Activated CD8-positive, alpha-beta memory T cell treated with anti-CD3 and anti-CD28 coated beads for 24 hours (primary cell): ENCODE measurements at places on chromosomes 11 and 22.
A peak's percentile ranks its signal among the peaks of the same experiment; 100 is the strongest.

DNA sequence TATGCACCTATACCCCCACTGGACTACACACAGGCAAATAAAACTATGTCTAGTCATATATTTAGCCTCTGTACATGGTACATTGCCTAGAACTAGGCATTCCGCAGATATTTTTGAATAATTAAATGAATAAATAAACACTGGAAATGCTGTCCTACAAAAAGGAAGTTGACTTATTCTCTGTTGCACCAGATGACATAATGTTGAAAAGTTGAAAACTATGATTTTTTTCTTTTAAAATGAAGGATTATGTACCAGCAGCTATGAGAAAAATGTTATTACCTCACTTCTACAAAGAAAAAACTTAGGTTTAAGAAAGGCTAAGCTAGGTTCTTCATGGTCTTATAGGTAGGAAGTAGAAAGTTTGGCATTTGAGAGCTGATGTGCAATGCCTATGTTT is 856.6 kb downstream of the METTL15 start:
- DNase-seq = no peak

GRCh38 chr11:27353593-27354358 is 9.2 kb downstream of the CCDC34 start:
- no peak for DNase-seq

- no peak for DNase-seq
Observed at GRCh38 chr11:87076874-87077429, 39.2 kb downstream of the TMEM135 start.

GRCh38 chr11:61173456-61173855 is 12.2 kb upstream of the VPS37C start:
- DNase-seq = no peak

DNA sequence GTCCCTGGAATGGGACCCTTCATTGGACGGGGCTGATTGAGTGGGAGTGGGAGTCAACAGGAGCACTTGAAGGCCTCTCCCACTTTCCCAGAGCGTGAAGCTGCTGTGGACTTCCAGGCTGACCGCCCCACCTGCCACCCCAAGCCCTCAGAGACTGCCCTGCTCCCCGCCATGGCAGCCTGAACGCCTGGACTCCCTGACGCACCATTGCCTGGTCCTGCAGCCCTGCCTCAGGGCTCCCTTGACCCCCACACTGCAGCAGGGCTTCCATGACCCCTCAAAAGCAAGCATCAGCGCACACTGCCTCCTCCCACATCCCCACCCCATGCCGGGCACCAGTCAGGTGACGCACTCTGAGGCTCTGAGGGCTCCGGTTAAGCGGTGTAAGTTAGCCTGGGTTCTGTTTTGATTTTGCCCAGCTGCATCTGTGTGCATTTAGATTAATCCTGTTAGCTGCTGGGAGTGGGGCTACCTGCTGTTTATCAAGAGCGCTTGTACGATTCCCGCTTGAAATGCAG is 39.4 kb downstream of the TRIM29 start:
- no peak for DNase-seq

- DNase-seq = no peak
Observed at GRCh38 chr11:57885298-57886050, 123.9 kb downstream of the CTNND1 start.

DNA sequence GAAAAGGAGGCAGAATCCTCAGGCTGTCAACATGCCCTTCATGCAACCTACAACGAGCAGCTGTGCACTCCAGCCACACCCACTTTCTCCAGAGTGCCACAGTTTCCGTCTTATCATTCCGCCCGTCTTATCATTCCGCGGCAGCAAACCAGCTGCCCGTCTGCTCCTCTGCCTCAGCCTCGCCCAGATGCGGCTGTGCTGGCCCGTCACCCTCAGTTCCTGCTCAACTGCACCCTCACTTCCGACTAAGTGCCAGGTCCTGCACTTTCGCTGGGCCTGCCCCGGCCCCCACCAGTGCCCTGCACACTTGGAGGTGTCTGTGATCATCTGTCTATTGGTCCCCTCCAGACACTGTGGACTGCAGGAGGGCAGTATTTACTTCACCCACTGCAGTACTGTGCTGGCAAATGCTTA is 43.7 kb downstream of the MICAL3 start:
- DNase-seq = peak; percentile 64

GRCh38 chr11:45501392-45502225 is 163.8 kb downstream of the CHST1 start:
- DNase-seq = no peak

DNA sequence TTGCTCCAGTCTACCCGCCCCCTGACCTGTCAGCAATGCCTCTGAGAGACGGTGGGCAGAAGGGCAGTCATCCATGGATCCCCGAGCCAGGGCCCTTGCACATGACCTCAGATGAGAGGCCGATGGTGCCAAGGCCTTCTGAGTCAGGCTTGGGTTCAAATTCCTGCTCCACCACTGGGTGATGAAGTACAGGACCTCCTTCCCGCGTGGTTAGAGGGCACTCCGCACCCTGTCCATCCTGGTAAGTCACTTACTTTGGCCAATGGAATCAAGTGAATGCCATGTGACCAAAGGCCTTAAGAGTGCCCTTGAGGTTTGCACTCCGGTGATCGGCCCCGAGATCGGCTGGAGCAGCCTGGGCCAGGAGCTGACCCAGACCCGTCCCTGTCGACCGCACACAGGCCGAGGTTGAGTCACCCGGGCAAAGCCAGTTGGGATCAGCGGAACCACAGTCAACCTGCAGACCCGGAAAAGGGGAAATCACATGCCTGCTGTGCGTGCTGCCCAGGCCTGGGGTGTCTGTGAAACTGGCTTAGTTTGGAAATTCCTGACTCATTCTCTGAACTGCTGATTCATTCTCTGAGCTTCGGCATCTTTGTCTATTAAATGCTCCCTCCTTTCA is 48.9 kb downstream of the RTL6 start:
- no peak for DNase-seq

DNA sequence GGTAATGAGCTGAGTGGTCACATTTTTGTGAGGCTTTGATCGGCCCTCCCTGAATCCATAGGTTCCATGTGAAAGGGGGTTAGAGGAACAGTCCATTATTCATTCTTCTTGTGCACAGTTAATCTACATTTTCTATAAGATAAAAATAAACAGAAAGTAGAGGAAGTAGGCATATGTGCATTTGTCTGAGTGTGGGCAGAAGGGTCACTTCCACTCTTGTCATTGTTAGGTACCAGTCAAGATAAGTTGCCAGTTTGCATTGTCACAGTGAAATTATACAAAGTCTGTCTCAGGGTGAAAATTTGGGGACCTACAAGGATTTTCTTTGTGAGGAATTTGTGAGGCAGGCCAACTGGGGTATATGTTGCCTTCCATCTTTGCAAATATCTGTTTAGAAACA is 4.6 kb upstream of the APOL4 start:
- no peak for DNase-seq

- DNase-seq = peak; percentile 67
Observed at GRCh38 chr22:39662686-39663052, 92.1 kb downstream of the CACNA1I start.

GRCh38 chr11:2186669-2187279 is 15.2 kb upstream of the TH start:
- DNase-seq = peak; percentile 74

DNA sequence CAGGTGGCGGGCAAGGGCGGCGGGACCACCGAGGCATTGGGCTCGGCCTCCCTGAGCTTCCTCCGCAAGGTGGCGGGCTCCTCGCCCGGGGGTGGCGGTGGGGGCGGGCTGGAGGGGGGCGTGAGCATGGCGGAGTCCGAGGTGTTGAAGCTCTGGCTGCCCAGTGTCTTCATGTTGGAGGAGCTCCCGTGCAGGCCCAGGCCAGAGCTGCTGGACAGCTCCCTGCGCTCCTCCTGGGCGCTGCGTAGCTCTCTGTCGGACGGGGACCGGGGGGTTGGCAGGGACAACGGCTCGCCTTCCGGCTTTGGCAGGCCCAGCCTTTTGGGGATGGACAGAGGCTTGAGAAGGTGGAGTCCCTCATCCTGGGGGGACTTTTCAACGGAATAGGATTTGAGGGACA is 43.9 kb upstream of the BID start:
- no peak for DNase-seq

DNA sequence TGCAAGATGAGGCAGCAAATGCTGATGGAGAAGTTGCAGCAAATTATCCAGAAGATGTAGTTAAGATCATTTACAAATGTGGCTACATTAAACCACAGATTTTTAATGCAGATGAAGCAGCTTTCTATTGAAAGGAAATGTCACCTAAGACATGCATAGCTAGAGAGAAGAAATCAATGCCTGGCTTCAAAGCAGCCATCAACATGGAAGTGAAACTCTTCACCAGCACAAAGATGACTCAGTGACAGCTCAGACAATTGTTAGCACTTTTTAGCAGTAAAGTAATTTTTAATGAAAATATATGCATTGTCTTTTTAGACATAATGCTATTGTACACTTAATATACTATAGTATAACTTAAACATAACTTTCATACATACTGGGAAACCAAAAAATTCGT is 71.4 kb downstream of the FANCF start:
- DNase-seq = no peak

DNA sequence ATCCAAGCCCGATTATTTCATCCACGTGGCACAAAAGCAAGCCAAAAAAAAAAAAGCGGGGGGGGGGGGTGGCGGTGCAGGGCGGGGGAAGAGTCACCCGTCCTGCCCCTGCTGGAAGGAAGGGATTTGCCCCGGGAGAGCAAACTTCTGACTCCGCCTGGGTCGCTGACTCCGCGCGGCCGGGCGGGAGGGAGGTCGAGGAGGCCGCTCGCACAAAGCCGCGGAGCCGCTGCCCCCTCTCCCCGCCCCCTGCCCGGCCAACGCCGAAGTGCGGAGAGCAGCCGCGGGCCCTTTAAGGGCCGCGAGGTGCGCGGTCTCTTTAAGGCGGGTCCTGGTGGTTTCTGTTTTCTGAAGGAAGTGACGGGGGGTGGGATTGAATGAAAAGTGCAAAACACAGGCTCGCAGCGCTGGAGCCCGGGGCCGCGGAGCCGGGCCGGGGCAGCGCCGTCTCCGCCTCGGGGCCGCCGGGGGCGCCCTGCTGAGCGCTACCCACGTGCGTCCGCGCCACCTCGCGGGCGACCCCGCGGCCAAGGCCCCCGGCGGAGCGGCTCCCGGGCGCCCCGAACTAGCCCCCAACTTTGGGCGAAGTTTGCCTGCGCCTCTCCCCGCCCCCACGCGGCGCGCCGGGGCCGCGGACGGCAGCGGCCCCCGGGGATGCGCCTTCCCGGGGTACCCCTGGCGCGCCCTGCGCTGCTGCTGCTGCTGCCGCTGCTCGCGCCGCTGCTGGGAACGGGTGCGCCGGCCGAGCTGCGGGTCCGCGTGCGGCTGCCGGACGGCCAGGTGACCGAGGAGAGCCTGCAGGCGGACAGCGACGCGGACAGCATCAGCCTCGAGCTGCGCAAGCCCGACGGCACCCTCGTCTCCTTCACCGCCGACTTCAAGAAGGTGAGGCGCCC is at the start of gene OAF:
Gene OAF (plus strand): TSS at position 407 of the 896 bp plus-strand sequence. CDS start 248 bp downstream, at position 655.
- peak; percentile 81 for DNase-seq

GRCh38 chr11:76263657-76264056 is 57.4 kb upstream of the WNT11 start:
- no peak for DNase-seq

GRCh38 chr11:76131142-76131541 is 75.2 kb downstream of the WNT11 start:
- DNase-seq = no peak

DNA sequence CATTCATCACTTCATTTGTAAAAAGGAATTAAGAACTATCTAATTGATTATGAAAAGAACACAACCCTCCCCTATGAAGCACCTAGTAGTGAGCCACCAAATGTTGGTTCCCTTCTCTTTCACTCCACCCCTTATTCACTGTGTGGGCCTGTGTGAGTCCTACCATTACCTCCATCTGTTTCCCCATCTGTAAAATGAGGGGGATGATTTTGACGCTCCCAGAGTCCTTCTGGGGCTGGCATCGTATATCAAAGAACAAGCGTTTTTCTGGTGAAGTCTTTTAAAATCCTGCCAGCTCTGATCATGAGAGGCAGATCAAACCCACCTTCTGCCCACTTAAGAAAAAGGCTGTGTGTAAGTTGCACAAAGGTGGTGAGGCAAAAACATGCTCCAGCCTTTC is 96.6 kb upstream of the SEZ6L start:
- DNase-seq = no peak

GRCh38 chr22:49554741-49555140 is 272.9 kb downstream of the BRD1 start:
- DNase-seq = no peak

GRCh38 chr11:45913942-45914635 is 3.6 kb downstream of the PEX16 start:
- DNase-seq = no peak

GRCh38 chr11:76667271-76667818 is 3.2 kb downstream of the LRRC32 start:
- DNase-seq = no peak

DNA sequence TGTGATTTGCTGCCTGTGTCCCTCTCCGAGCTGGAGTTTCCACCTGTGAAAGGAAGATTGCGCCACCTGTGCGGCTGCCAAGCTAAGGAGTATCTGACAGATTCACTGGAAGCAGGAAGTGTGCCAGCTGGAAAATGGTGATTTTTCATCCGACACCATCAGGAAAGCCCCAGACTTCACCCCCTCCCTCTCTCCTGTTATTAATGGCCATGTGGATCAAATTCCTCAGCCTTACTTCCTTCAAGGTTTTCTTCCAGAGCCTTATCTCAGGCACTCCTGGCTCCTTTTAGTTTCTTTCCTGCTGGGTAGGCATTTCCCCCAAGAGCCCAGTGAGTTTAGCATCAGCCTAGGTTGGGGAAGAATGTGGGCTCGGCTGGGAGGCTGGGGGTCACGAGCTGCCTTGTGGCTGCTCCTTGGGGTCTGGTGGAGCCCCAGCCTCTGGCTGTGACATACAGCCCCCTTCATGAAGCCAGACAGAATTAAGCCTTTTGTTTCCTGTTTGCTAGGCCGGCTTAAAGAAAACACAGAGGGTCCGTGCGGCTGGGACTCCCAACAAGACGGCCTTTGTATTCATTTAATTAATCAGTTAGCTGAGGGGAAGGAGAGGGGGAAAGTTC is 37.1 kb downstream of the PKNOX2 start:
- DNase-seq = no peak

DNA sequence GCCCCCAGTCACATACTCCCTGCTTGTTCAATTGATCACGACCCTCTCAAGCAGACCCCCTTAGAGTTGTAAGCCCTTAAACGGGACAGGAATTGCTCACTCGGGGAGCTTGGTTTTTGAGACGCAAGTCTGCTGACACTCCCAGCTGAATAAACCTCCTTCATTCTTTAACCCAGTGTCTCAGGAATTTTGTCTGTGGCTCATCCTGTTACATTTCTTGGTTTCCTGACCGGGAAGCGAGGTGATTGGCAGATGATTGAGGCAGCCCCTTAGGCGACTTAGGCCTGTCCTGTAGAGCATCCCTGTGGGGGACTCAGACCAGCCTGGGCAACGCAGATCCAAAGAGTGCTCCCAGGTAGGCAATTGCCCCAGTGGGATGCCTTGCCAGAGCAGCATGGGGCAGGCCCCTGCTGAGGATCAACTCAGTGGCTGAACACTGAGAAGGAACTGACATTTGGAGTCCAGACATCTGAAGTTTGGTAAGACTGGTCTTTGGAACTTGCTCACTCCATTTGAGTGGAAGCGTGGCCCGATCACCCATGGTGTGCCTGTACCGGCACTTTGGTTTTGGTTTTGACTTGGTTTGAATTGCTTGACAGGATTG is 51.5 kb downstream of the NEU3 start:
- no peak for DNase-seq

- DNase-seq = no peak
Observed at GRCh38 chr22:46549971-46550641, 12.7 kb upstream of the CELSR1 start.

GRCh38 chr11:31809857-31810778 is 1.0 kb downstream of the PAX6 start:
- peak; percentile 63 for DNase-seq
